Stimulated activated CD4-positive, alpha-beta T cell treated with anti-CD3 and anti-CD28 coated beads, Interleukin-4, amount 100 ng/mL, for 48 hours (primary cell): ENCODE measurements at places on chromosomes 4 and X.

GRCh38 chr4:2332201-2332975 lies 70.5 kb upstream of the MXD4 start:
- no peak for DNase-seq

DNA sequence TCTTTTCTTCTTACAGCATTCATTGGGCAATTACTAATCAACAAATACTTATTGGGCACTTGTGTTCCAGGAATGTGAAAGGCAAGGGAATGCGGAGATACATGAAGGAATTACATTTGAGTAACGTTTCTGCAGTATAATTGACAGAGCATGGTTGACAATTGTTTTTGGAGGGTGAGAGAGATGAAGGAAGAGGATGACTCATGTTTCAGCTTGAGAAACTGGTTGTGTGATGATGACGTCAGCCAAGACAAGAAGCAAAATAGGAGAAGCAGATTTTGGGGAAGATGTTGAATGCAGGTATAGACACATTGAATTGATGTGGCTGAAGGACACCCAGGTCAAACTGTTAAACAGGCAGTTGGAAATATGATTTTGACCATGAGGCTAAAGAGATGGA lies 8.0 kb upstream of the CPEB2 start:
- DNase-seq: no peak

- DNase-seq: no peak
Observed at GRCh38 chr4:76532805-76533204, 97.8 kb downstream of the SHROOM3 start.

- no peak for DNase-seq
Observed at GRCh38 chr4:6681191-6681590, 12.5 kb upstream of the S100P start.

GRCh38 chr4:140533951-140534480 lies 10.0 kb downstream of the ELMOD2 start:
- no peak for DNase-seq

DNA sequence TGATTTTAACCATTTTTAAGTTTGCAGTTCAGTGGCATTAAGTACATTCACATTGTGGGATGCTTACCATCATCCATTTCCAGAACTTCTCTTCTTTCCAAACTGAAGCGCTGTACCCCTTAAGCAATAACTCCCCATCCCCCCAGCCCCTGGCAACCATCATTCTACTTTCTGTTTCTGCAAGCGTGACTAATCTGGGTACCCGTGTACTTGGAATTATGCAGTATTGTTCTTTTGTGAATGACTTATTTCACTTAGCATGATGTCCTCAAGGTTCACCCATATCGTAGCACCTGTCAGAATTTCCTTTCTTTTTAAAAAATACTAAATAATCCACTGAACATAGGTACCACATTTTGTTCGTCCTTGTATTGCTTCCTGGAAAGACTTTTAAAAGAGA lies 32.9 kb downstream of the USP9X start:
- DNase-seq: peak; percentile 30

DNA sequence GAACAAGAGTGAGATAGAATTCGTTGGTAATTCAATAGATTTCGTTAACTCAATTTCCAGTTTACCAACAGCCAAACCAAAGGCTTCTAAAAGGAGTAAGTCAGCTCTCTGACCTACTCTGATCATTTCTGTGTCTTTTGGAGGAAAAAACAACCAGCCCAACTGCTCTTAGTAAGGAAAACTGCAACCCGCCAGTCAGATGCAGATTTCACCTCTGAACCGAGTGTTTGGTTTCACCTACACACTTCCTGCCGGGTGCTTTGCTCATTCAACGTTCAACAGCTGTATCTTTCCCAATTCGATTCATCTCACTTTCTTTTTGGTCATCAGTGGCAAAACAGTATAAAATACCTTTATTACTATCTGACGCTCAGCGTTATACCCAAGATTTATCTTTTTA lies 24.5 kb downstream of the TMSB4X start:
- peak; percentile 46 for DNase-seq

DNA sequence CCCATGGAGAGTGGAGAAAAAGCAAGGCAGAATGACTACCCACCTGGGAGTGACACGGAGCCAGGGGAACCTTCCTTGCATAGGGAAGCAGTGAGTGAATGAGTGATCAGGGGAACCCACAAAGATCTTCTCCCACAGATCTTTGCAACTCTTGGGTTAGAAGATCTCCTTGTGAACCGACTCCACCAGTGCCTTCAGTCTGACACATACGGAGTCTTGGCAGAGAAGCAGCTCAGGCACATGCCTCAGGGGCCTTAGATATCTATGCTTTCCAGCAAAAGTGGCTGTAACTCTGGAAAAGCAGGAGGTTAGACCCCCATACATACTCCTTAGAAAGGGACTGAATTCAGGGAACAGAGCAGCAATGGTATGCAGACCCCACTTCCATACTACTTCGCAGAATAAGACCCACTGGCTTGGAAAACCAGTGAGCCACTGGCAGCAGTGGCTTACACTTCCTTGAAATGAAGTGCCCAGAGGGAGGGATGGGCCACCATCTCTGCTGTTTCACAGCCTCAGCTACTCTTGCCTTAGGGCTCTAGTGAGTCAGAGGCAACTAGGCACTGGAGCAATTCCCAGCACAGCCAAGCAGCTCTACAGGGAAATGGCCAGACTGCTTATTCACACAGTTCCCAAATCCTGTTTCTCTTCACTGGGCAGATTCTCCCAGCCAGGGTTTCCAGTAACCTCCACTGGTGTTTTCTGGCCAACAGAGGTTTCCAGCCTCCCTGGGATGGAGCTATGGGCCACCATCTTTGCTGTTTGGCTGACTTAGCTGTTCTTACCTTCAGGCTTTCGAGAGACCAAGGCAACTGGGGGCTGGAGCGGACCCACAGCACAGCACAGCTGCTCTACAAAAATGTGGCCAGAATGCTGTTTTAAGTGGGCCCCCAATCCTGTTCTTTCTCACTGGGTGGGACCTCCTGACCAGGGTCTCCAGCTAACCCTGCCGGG lies 82.8 kb upstream of the TCEAL2 start:
- DNase-seq: no peak

- no peak for DNase-seq
Observed at GRCh38 chr4:182628544-182628943, 288.6 kb downstream of the DCTD start.

DNA sequence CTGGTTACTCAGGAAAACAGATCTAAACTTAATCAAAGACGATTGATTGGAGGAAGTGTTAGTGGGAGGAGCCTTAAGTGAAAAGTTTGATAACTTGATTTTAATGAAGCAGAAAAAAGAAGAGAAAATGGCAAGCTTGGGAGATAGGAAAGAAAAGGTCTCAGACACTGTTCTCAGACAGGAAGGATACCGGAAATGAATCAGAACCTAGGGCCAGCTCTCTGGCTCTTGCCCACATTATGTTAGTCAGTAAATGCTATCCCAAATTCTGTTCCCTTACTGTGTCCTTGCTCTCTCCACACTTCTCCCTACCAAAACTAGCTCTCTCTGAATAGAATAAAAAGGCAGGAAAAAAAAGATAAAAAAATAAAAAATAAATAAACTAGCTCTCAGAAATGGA lies 48.6 kb upstream of the TMEM164 start:
- DNase-seq: no peak

GRCh38 chr4:150582146-150582872 lies at the start of gene MAB21L2:
TSS of gene MAB21L2 (plus strand) at chr4:150582151. CDS start at chr4:150583030, 879 bp downstream.
- DNase-seq: no peak

DNA sequence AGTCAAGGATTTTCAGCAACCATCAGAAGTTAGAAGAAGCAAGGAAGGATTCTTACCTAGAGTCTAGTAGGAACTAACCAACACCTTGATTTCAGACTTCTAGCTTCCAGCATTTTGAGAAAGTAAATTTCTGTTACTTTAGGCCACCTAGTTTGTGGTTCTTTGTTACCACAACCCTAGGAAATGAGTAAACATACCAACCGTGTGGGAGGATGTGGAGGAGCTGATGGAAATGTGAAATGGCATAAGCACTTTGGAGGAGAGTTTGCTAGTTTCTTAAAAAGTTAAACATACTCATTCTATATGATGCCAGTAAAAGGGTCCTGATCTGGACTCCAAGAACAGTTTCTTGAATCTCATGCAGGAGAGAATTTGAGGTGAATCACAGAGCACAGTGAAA lies 679.4 kb downstream of the PDHA2 start:
- no peak for DNase-seq

DNA sequence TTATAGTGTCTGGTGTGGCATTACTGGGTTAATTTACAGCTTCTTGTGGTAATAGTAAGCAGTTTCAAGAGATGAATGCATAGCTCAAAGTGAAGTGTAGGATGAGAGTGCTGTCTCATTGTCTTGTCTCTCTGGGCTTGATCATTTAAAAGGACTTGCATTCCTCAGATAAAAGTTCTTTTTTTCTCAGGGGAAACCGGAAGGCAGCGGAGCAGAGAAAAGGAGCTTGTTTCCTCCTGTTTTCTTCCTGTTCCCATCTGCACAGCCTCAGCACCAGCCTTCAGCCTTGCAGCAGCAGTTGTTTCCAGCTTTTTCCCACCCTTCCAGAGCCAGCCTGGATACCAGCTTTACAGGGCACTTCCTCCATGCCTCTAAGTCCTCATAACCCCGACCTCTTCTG lies 61.4 kb upstream of the LGI2 start:
- no peak for DNase-seq

- DNase-seq: no peak
Observed at GRCh38 chr4:146029939-146030710, 91.5 kb upstream of the ZNF827 start.
